ENCODE measurements at places on chromosomes 16 and 17.

DNA sequence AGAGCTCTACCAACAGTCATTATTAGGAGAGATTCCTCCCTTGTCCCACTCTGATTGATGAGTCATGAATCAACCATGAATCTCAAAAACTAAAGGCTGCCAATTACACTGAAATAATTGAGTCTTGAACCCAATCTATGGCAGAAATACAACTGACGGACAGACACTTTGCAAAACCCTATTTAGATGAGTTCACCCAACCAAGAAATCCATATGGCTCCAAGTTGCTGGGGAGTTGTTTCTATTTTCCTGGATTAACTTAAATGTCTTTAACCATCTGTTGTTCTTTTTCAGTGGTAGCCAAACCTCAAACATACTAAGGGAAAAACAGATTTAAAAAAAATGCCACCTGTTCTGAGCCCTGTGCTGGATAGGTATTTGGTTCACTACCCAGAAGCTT, 151.0 kb downstream of the SHISA9 start:
- no peak for DNase-seq

- no peak for DNase-seq
These were observed 37.3 kb upstream of the ENPP7 start for GRCh38 chr17:79693419-79693818.

- DNase-seq: no peak
These were observed 98.4 kb downstream of the MGAT5B start for GRCh38 chr17:76966486-76967181.

DNA sequence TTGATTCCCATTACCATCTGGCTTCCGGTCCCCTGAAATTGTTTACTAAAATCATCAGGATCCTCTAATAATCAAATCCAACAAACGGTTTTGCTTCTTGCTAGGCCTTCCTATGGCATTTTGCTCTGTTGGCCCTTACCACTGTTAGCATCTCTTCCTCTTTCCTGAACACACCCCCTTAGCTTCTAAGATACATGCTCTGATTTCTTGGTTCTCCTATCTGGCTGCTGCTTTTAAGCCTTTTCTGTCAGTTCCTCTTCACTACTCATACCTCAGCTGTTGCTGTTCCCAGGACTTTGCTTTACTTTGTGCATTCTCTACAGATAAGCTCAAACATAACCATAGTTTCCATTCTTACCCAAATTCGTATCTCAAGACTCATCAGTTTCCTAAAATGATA, 11.4 kb downstream of the CAPNS2 start:
- no peak for DNase-seq

GRCh38 chr17:31475378-31476162, 84.1 kb downstream of the RAB11FIP4 start:
- DNase-seq: no peak

- DNase-seq: no peak
These were observed 223.5 kb upstream of the N4BP1 start for GRCh38 chr16:48833461-48833860.

Data from NCI-H1436 treated with DMSO at 0.1 percent for 48 hours (cell line).